ENCODE measurements at places on chromosomes 7 and 10.

- DNase-seq: no peak
These were observed 20.0 kb downstream of the HYAL4 start for GRCh38 chr7:123864966-123865365.

DNA sequence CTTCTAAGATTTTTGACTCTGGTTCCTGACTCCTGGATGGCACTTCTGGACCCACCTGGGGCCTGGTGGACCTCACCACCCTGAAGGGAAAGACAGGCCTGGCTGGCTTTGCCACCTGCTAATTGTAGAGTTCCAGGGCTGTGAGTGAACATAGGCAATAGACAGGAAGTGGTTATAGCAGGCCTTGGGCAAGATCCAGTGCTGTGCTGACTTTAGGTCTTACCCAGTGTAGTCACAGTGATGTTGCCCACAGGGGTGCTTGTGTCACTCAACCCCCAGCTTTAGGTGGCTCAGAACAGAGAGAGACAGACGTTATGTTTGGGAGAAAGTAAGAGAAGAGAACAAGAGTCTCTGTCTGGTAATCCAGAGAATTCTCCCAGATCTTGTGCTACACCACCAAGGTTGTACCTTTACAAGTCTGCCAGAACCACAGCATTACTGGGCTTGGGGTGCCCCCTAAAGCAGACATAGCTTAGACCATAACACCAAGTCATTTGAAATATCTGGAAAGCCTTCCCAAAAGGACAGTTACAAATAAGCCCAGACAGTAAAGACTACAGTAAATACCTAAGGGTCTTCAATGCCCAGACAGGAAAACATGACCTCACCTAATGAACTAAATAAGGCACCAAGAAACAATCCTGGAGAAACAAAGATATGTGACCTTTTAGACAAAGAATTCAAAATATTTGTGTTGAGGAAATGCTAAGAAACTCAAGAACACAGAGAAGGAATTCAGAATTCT lies 303.4 kb downstream of the PCLO start:
- no peak for DNase-seq

GRCh38 chr7:139680676-139681462 lies 96.9 kb downstream of the HIPK2 start:
- peak; percentile 65 for DNase-seq

- no peak for DNase-seq
These were observed at the start of gene NT5C3A for GRCh38 chr7:33062023-33062781. Gene NT5C3A (minus strand): TSS chr7:33062776. CDS start chr7:33062705, 71 bp downstream.

DNA sequence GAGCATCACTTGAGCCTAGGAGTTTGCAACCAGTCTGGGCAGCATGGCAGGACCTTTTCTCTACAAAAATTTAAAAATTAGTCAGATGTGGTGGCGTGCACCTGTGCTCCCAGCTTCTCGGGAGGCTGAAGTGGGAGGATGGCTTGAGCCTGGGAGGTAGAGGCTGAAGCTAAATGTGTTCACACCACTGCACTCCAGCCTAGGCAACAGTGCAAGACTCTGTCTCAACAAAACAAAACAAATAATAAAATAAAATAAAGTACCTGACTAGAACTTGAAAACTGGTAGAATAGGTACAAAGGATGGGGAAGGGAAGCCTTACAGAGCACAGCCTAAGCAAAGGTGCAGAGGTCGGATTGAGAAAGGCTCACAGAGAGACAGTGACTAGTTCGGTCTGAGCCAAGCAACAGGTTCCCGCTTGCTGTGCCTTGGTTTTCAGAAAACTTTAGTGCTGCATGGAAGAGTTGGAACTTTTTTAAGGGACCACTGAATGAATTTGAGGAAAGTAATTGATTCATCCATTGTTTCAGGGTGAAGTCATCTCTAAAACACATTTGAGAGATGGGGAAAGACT lies 100.1 kb upstream of the STK17A start:
- no peak for DNase-seq

DNA sequence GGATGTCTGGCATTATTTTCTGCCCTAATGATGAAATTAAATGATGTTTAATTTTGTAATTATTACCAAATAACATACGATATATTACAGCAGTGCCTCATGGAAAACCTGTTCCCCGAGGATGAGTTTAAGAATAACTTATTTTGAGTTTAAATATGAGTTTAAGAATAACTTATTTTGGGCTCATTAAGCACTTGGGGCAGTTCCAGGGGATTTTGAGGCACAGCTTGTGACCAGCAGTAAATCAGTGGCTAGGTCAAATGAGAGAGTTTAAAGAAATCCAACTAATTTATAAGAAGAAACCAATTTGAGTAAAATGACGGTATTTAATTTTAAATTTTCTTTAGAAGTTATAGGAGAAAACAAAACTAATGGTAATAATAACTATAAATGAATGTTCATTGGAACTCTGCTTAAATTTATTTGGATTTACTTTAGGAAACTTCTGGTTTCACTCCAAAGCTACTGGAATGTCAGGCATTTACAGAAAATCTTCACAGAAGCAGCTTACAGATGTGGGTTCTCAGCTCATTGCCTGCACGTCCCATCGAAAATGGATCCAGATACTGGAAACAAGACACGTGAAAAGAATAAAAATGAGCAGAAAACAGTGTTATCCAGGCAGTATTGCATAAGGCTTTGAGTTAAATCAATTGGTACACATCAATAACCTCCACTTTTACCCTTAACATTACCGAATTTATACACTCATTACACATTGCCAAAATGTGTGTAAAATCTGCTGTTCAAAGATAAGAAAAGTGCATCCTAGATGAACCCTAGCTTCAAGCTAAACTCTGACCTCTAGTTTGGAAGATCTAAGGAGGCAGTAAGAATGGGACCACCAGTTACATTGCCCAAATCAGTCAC lies 784.5 kb upstream of the IGFBP3 start:
- no peak for DNase-seq

GRCh38 chr10:101099901-101100300 lies 31.2 kb upstream of the TLX1 start:
- DNase-seq: no peak

- no peak for DNase-seq
These were observed 257.6 kb downstream of the EXOC4 start for GRCh38 chr7:133510326-133511055.

- DNase-seq: no peak
These were observed 15.1 kb downstream of the PRSS2 start for GRCh38 chr7:142785841-142786250.

DNA sequence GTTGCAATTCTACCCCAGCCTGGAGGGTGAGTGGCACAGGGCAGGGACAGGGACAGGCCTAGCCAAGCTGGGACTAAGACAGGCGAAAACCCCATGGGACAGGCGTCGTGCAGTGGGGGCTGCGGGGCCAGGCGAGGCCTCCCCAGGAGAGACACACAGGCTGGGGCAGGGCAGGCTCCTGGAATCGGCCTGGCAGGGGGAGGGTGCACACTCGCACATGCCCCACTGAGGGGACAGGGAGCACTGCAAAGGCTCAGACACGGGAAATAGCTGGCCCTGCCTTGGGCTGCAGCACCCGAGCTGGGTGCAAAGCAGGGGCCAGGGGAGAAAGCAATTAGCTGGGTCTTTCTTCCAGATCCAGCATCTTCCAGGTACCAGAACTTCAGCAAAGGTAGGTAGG lies 10.4 kb downstream of the LAT2 start:
- DNase-seq: no peak

DNA sequence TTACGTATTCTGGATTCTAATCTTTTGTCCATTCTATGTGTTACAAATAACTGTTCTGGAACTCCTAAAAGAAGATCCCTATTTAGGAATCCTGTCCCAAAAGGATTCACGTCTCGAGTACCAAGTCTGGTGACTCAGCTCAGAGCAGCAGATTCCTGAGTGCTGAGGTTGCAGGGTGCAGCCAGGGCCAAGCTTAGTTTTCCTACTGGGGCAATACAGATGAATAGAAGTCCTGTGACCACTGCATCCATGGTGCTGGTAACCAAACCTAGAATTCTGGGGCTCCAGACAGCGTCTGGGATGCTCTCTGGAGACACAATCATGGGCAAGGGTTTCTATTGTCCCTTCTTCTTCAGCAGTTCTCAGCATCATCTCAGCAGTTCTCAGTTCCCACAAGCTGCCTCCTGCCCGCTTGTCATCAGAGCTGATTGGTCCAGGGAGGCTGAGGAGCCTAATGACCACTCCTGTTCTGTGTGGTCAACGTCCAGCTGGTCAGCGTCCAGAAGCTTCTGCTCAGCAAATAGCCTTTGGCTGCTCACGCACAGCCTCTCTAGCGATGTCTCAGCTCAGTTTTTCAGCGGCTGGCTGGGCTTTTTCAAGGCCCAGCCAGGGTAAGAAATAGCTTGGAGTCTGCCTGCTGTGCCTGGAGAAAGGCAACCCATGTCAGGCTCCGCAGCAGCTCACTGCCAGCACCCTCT lies 50.4 kb upstream of the C7orf33 start:
- DNase-seq: no peak

DNA sequence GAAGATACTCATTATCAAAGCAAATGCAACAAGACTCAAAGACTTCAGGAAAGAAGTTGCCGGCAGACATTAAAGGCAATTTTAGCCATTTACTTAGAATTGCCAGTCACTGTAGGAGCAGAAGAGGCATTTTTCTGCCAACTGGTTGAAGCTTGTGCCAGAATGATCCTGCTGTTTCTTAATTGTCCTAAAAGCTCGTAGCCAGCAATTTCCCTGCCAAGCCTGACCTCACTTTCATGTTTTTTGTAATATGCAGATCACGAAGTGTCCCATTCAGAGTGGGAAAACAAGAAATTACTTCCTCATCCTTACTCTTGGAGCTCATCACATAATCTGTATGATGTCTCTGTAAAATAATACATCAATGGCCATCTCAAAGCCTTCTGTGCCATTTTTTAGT lies 130.9 kb upstream of the ANKRD1 start:
- no peak for DNase-seq

- no peak for DNase-seq
These were observed 41.8 kb downstream of the CAMK2B start for GRCh38 chr7:44283381-44284211.

- DNase-seq: no peak
These were observed 37.0 kb downstream of the ALOX5 start for GRCh38 chr10:45410807-45411606.

- DNase-seq: no peak
These were observed 8.0 kb downstream of the FRMPD2 start for GRCh38 chr10:48266528-48266927.

GRCh38 chr10:95442341-95442740 lies 118.8 kb downstream of the SORBS1 start:
- no peak for DNase-seq

- DNase-seq: no peak
These were observed 1.4 kb downstream of the VOPP1 start for GRCh38 chr7:55570939-55571338.

DNA sequence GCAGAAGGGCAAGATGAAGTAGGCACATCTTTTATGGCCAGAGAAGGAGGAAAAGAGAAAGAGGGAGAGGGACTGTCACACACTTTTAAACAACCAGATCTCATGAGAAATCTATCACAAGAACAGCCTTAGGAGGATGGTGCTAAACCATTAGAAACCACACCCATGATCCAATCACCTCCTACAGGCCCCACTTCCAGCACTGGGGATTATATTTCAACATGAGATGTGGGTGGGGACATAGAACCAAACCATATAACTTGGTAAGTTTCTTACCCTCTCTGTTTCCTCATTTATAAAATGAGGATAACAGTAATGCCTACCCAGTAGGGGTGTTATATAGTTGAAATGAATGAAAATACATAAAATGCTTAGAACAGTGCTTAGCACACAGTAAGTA lies 66.0 kb downstream of the CHCHD3 start:
- no peak for DNase-seq
